ENCODE measurements at places on chromosomes 6 and 20. TPM values are rescaled to one million over a fixed set of nuclear protein-coding genes. Genes with fewer than 3 reads are reported as not detected.

The SMOC2 gene
- total RNA-seq, result not detected

The DLK2 gene
- total RNA-seq, result 0.30 TPM

The ARG1 gene
- not detected for total RNA-seq

The BFSP1 gene
- total RNA-seq, result 3.6 TPM

The TRIM10 gene
- total RNA-seq, result not detected

The DEFB124 gene
- not detected for total RNA-seq

The HS3ST5 gene
- not detected for total RNA-seq

The HLA-F gene
- total RNA-seq, result 8.0 TPM

The MCHR2 gene
- not detected for total RNA-seq

The SLC23A2 gene
- 17.6 TPM for total RNA-seq

The NKAIN4 gene
- total RNA-seq, result not detected

The SALL4 gene
- 2.0 TPM for total RNA-seq

The RSPO3 gene
- 1.2 TPM for total RNA-seq

The SLC4A11 gene
- 1.2 TPM for total RNA-seq

The COL9A3 gene
- total RNA-seq, result not detected

The LRRC1 gene
- 15.7 TPM for total RNA-seq
